ENCODE measurements at places on chromosomes 2 and 18. TPM values are rescaled to one million over a fixed set of nuclear protein-coding genes. Genes with fewer than 3 reads are reported as not detected.
A peak's percentile ranks its signal among the peaks of the same experiment; 100 is the strongest.

Gene NPPC
- not detected for total RNA-seq

Gene REG3G
- total RNA-seq: not detected

- DNase-seq: peak; percentile 36
Observed at GRCh38 chr2:37610638-37611289, 60.7 kb downstream of the CDC42EP3 start.

GRCh38 chr18:75129717-75130477 lies 79.0 kb downstream of the PTGR3 start:
- DNase-seq: no peak

Gene FAM228A
- total RNA-seq: 2.1 TPM

DNA sequence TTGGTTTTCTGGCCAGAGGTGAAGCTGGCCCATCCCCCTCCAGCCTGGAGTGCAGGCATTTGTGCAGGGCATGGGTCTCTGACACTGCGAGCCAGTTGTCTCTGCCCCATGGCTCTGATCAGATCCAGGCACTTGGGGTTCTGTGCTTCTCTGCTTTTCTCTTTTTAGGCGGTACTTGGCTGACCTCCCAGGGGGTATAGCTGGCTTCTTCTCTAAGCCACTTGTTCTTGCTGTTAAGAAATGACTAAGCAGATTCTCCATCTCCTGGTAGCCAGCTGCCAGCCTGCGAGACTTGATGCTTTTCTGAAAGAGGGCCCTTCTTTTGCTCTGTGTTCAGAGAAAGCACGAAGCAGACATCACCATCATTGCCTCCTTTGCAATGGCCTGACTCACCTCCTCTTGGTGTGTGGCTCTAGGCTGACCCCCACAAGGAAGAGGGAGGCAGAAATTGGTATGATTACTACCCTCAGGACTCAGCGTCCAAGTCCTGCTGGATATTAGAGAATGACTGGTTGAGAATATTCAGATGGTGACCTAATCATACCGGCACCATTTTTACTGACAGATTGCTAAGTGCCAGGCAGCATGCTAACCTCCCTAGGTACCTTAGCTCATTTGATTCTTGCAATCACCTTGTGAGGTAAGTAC lies 32.7 kb downstream of the TNP1 start:
- DNase-seq: peak; percentile 55

Gene PFN4
- total RNA-seq: not detected

GRCh38 chr2:101151146-101151858 lies at the start of gene TBC1D8:
TBC1D8 (minus strand) TSS chr2:101151382; CDS start chr2:101151253, 129 bp downstream.
- peak; percentile 88 for DNase-seq

DNA sequence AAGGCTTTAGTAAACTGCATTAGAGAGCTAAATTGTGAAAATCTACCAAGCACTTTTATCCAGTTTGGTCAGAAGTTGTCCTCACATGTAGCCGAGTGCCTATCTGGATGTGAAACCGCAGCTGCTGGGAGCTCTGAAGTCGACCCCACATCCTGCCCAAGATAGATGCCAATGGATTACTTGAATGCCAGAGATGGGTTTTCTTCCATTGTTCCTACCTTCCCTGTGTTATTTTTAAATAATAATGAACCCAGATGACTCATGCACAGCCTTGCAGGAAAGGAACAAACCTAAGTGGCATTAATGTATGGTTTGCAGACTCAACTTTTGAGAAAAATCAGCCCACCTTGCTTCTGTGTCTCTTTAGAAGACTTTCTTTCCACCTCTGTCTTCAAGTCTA lies 408.5 kb downstream of the FBXO15 start:
- DNase-seq: no peak

DNA sequence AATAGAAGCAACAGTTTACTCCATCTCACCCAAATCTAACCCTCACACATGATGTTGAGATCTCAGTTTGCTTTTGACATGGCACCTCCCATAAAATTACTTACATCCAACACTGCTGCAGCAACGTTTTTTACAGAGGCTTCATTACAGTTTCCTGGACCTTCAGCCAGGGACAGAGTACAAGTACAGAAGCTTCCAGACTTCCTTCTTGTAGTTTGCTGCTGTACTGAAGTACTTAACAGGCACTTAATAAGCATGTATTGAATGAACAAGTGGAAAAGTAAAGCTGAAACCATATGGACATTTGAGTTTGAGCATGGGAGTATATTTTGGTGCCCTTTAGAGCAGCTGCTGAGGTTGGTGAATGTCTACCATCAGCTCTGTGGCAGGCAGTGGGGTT lies 514.2 kb downstream of the PTPRM start:
- DNase-seq: no peak

- no peak for DNase-seq
Observed at GRCh38 chr2:147854557-147855134, 9.8 kb downstream of the ACVR2A start.

GRCh38 chr18:55251254-55251971 lies 292.2 kb upstream of the CCDC68 start:
- DNase-seq: peak; percentile 77

DNA sequence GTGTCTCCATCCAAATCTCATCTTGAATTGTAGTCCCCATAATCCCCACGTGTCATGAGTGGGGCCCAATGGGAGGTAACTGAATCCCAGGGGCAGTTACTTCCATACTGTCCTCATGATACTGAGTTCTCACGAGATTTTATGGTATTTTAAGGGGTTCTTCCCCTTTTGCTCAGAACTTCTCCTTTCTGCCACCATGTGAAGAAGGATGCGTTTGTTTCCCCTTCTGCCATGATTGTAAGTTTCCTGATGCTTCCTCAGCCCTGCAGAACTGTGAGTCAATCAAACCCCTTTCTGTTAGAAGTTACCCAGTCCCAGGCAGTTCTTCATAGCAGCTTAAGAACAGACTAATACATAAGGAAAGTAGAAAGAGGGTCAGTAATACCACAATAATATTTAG lies 480.4 kb downstream of the KCNJ3 start:
- no peak for DNase-seq
